ENCODE measurements at places on chromosomes 7 and 10.

DNA sequence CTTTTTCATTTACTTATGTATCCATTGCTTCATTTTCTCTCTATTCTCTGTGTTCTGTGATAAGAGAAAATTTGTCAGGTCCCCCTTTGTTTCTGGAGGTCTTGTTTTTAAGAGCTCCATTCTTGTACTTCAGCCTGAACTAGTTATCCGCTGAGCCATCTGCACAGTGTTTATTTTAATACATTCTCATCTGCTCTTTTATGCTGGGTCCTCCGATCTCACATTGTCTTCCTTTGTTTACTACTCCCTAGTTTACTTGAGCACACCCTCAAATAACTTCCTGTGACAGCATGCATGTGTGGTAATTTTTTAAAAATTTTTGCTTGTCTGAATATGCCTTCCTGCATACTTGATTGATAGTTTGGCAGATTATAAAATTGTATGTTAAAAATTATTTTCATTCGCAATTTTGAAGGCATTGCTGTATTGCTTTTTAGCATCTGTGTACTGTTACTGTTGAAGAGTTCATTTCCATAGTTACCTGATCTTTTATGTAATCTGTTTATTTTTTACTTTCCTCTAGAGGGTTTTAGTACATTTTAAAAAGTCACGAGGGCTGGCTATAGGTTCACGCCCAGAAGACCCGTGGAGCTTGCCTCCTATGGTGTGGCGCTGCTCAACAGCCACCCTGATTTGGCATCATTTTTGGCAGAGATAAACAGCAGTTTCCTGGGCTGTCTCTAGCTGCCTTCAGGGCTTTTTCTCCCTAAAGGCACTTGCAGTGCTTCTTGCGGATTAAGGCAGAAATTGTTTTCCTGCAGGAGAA lies 31.9 kb downstream of the RSBN1L start:
- DNase-seq: peak; percentile 15

- DNase-seq: no peak
These were observed 160.3 kb upstream of the LYZL2 start for GRCh38 chr10:30789806-30790205.

GRCh38 chr10:97822261-97822687 lies 27.4 kb upstream of the GOLGA7B start:
- no peak for DNase-seq

- DNase-seq: no peak
These were observed 87.6 kb upstream of the NEBL start for GRCh38 chr10:20984662-20985061.

DNA sequence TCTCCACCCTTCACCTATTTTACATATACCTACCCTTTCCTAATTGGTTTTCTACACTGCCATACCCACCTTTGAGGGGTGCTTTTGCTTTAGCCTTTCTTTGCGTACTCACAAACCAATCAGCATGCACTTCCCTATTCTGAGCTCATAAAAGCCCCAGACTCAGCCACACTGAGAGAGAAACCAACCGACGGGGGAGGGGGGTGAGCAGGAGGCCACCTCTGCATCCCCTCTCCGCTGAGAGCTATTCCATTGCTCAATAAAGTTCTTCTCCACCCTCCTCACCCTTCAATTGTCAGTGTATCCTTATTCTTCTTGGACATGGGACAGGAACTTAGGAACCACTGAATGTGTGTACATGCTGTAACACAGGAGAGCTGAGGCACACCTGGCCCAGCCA lies 9.0 kb upstream of the FKBP9 start:
- DNase-seq: no peak

- DNase-seq: no peak
These were observed 11.3 kb downstream of the GNAI1 start for GRCh38 chr7:80145780-80146422.

DNA sequence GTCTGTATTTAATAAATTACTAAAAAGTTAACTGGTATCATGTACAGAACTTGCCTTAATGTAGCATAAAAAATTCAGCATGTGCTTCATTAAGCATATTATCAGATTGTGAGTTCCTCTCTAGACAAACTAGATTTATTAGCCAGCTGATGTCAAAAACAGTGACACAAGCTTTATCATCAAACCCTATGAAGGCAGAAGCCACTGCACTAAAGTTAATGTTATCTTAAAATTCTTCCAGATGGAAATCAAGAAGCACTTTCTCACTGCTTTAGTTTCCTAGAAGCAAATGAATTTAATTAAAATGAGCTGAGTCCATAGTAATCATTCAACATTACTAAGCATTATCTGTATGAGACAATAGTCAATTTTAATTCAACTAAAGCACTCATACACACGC lies 96.4 kb downstream of the ARHGAP12 start:
- DNase-seq: no peak

- no peak for DNase-seq
These were observed 297.0 kb upstream of the PITRM1 start for GRCh38 chr10:3469639-3470020.

DNA sequence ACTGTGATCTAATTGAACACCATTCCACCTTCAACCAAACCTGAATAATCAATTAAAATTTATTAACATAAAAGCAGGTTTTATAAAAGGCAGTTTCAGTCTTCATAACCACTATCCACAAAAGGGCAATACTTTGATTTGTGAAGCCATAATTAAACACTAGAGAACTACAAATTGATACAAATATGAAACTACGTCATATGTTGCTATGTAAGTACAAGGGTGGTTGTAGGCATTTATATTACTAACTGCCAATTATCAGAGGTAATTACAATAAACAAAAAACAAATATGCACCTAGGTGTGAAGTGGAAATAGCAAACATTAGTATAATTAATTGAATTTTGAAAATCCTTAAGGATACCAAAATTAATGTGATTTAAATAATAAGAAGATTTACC lies 368.5 kb upstream of the PCDH15 start:
- DNase-seq: no peak

DNA sequence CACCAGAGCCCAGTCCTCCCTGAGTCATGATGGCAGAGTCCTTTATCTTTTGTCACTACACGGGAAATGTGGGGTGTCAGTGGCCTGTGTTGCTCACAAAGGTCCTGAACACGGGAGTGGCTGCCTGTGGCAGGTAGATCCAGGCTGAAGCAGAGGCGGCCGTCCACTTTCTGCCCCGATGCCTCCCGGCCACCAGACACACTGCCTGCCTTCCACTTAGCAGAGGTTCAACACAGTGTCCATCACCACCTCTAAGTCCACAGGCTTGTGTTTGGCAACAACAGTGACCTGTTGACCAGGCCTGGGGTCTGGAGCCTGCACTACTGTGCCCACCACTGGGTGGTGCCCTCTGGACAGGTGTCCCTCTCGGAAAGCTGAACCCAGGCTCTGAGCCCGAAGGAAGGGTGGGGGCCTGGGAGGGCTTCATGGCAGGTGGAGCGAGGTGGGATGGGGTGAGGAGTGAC lies 49.9 kb upstream of the CAMK2B start:
- DNase-seq: no peak

DNA sequence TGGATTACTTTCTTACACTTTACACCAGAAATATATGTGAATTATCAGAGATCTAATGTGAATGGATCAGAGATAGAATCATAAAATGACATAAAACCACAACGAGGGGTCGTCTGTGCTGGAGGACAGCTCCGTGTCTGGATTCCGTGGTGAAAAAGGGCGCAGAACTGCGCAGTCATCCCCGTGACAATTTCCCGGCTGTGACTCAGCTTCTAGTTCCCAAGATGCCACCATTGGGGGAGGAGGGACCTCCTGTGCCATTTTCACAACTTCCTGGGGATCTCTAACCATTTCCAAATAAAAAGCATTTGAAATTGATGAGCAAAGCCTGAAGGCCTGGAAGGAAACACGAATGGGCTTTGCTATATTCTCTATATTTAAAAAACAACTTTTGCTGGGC lies 72.1 kb downstream of the PDGFA start:
- DNase-seq: no peak

DNA sequence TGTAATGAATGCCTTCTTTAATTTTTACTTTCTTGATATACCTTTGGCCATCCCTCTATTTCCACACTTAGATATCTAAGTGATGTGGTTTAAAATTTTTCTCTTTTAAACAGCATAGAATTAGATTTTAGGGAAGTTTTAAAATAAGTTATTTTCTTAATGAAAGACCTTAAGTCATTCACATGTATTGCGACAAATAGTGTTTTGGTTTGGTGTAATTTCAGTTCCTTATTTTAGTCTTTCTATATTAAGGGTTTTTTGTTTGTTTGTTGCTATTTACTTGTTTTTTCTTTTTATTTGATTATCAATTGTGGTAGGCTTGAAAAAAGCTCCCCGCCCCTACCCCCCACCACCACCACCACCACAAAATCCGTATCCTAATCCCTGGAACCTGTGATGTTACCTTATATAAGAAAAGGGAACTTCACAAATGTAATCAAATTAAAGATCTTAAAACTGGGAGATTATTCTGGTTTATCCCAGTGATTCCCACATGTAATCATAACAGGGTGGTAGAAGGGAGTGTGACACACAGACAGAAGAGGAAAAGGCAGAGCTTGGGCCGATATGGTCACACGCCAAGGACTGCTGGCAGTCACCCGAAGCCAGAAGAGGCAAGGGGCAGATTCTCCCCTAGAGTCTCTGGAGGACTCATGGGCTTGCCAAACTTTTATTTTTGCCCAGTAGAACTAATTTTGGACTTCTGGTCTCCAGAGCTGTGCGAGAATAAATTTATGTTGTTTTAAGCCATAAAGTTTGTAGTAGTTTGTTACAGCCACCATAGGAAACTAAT lies 149.7 kb downstream of the NPSR1 start:
- no peak for DNase-seq

GRCh38 chr10:78819361-78820006 lies 249.3 kb upstream of the ZMIZ1 start:
- no peak for DNase-seq

GRCh38 chr10:86876748-86877147 lies 80.7 kb downstream of the MMRN2 start:
- DNase-seq: no peak

DNA sequence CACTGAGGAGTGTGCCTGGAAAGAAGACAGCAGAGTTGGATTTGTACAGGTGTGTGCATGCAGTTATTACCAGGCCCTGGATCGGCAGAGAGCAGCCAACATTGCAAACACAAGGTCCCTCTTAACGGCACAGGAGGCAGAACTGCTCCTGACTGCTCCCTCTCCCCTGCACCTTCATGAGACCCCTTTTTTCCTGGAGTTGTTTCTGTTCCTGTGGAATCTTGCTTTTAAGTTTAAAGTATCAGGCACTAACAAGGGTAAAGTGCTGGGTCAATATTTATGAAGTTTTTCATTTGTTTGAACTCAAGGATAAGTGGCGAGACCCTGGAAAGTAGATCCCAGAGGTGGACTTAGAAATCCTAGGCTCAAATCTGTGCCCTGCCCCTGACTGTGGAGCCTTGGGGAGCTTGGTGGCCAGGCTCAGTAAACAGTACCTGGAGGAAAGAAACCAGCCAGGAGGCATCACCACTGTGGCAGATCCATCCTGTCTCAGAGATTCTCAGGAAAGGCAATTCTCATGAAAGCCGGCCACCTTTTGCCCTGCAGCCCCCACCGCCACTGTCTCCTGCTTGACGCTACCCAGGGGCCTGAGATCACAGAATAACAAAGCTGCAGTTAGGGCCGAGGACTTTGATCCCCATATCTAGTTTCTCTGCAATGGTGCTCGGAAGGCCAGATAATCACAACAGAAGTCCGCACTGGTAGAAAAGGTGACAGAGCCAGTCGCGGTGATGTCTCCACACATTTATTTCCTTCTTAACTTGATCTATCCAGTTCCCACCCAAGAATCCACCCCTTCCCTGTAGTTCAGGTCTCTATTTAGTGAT lies 36.7 kb downstream of the DDC start:
- no peak for DNase-seq

DNA sequence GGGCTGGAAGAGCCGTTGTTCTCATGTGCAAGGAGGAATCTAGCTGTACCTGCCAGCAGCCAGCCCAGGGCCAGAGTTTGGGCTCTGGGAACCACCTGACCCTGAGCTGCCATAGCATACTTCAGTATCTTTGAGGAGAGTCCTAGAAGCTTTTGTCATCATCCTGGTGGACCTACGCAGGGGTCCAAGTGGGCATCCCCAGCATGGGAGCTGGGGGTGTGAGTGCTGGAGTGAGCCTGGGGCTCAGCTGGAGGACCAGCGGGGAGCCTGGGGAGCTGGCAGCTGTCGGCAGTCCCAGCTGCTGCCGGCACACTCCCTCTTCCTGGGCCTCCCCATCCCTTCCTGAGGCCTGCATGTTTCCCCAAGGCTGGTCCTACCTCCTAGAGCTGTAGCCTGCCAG lies 32.5 kb downstream of the C10orf105 start:
- DNase-seq: peak; percentile 28

DNA sequence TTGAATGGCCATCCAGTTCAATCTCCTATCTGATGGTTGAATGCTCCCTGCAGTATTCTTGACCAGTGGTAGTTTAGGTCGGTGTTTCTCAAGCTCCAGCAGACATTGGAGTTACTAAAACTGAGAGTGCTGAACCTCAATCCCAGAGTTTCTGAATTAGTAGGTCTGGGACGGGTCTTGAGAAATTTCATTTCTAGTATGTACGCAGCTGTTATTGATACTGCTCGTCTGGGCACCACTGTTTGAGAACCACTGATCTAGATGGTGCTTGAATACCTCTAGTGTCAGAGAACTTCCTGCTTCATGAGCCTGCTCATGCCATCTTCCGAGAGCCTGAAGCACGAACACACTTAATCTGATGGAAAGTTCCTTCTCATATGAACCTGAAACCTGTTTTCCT lies 99.4 kb upstream of the CREB5 start:
- no peak for DNase-seq

DNA sequence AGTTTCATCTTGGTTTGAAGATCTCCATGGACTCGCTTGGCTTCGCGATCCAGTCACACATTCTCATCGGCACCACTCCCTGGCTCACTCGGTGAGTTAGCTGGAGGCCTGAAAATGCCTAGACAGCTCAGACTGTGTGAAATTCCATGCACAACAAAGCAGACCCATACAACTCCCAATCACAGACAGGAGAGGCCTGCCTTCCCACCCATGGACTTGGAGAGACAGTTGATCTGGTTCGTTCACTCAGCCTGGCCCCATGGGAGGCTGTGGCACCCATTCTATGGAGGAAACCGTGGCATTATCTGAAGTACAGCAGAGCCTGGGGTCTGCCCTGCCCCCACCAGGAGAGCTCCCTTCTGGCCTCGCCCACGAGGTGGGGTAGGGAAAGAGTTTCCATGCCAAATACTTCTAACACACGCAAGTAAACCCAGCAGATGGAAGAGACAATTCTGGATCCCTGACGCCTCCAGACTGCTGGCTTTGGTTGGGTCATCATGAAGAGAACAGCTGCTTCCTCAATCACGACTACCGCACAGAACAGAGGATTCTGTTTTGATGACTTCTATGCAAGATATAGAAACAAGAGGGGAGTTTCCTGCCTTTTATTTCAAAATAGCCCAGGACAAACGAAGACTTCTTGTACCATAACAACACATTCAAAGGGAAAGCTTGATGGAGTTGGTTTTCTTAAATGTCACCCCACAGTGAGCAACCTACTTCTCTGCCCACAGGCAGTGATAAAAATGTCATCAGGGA lies 15.9 kb downstream of the FAM53B start:
- DNase-seq: no peak

GRCh38 chr7:2728316-2729030 lies 40.5 kb downstream of the AMZ1 start:
- DNase-seq: no peak

- no peak for DNase-seq
These were observed 26.0 kb downstream of the KAT6B start for GRCh38 chr10:74852381-74852780.

Measured in NCI-H2107 (cell line).